GM18507 (cell line): ENCODE measurements at places on chromosomes 2 and 18.

DNA sequence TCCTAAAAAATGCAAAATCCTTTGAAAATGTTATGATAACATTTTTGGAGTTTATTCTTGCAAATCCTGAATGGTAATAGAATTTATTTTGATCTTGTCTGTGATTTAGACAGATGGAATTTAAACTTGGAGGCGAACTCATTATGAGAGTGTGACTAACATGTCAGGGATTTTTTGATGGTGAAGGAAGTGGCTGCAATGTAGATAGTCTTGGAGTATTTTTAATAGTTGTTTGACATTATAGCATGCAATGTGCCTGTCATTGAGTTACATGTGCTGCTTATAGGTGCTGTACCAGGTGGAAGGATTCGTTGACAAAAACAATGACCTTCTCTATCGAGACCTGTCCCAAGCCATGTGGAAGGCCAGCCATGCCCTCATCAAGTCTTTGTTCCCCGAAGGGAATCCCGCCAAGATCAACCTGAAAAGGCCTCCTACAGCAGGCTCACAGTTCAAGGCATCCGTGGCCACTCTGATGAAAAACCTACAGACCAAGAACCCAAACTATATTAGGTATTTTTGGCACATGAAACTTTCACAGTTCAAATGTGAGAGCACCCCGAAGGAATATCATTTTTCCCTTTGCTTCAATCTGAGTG, 141.8 kb downstream of the MYO1B start:
- DNase-seq, result no peak

GRCh38 chr18:48826806-48827205, 124.0 kb downstream of the SMAD7 start:
- no peak for DNase-seq

DNA sequence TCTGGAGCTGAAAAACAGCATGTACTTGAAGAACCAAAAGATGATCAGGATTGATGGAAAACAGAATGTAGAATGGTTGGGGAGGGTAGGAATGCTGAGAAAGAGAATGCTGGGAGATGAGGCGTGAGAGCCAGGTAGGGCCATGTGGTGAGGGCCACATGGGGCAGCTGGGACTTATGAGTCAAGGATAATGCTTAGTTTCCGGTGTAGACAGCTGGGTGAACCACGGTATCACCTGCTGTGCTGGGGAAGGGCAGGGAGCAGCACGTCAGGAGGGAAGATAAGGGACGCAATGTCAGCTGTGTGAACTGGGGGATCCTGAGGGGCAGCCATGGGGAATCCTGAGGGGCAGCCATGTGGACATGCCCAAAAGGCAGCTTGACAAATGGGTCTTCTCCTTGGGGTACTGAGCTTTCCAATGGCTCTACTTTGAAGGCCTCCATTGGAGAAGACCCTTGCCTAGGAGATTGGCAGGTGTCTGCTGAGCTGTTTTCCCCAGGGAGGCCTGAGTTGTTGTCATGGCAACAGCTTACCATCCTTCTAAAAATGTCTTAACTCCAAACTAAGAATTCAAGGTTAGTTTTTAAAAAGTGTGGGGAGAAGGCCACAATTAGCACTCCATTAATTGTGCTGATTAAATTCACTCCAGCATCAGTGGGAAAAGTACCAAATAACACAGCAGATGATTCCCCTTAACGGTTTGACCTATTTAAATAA, 51.1 kb downstream of the MTHFD2 start:
- no peak for DNase-seq

- DNase-seq, result no peak
Observed at GRCh38 chr2:83340424-83340823, 1118.7 kb downstream of the SUCLG1 start.

GRCh38 chr2:121490584-121491133, 40.0 kb upstream of the RNU4ATAC start:
- DNase-seq, result no peak

GRCh38 chr2:232540441-232541041, 1.0 kb downstream of the CHRNG start:
- no peak for DNase-seq

GRCh38 chr2:170827841-170828532, 11.3 kb downstream of the GAD1 start:
- no peak for DNase-seq

DNA sequence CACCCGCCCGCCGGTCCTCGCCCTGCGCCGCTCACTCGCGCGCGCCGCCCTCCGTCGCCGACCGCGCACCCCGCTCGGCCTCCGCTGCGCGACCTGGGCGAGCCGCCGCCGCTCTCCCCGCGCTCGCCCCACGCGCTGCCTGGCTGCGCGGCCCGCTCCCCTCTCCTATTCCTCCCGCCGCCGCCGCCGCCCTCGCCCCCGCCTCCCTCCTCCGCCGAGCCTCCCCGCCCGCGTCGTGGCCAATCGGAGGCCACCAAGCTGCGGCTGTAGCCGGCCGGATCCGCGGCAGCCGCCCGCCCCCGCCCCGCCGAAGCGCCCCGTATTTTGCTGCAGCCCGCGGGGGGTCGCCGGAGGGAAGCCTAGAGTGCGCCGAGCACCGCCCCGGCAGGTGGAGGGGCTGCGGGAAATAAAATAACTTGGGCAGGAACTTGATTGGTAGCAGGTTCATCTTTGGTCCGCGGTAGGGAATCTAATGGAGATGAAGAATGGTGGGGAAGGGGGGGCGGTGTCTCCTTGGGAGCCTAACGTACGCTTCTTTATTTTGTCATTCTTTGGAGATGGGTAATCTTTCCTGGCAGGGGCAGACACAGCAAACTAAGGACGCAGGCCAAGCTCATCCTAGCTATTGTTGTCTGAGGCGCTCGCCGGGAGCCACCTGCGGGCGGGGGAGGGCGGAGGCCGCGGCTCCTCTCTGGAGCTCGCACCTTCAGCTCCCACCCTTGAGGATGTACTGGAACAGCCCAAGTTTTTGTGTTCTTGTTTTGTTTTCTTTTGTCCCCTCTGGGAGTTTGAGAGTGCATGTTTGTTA, 1.1 kb upstream of the CDH2 start:
- DNase-seq, result no peak

DNA sequence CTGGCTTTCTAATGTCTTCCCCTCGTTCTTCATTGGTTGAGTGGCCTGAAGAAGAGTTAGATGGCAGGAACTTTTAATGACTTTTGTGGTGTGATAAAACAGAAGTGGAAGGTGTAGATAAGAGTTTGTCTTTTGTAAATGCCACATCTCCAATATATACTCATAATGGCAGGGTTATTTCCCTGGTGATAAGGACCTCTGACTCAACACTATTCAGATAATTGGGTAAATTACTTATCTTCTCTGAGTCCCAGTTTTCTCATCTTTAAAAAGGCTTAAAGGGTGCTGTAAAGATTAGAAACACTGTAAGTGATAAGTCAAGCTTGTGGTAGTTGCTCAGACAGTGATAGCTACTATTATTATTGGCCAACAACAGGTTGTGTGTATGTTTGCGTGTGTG, 9.5 kb downstream of the KLHL14 start:
- DNase-seq, result no peak

- no peak for DNase-seq
Observed at GRCh38 chr2:179455824-179456223, 191.2 kb upstream of the SESTD1 start.

- DNase-seq, result no peak
Observed at GRCh38 chr2:1268034-1268433, 145.2 kb upstream of the TPO start.
